M059J (cell line): ENCODE measurements at places on chromosomes 12 and 14. TPM values are rescaled to one million over a fixed set of nuclear protein-coding genes. Genes with fewer than 3 reads are reported as not detected.

The ALDH1L2 gene
- total RNA-seq, result 0.27 and 1.4 TPM in 2 replicates

The SPIC gene
- not detected in 2 replicates for total RNA-seq

The CLEC14A gene
- 0.20 TPM in 1 of 2 replicates, not detected in the other for total RNA-seq

The SERPINA1 gene
- total RNA-seq, result 5.6 and 8.3 TPM in 2 replicates

The CNIH1 gene
- 207 and 427 TPM in 2 replicates for total RNA-seq

The FOXJ2 gene
- total RNA-seq, result 6.7 and 13.8 TPM in 2 replicates

The PTPRQ gene
- total RNA-seq, result 0.22 and 0.27 TPM in 2 replicates

DNA sequence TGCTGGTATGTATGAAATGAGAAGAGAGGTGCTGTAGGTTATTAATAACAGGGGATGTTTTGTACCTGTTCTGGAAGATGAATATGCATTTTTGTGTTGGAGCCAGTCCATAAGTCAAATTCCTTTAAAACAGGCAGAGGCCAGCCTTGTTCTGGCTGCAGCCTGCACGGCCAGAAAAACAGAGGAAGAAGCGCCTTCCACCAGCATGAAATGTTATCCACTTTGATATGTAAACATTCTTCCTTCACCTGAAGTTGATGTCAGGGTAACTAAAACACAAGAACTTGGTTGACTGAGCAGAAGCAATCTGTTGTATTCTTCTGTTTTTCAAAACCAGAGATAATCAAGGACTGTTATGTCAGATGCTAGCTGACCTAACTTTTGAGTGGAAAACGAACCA, 237.9 kb upstream of the PLEKHG7 start:
- no peak for DNase-seq

GRCh38 chr14:89489761-89490437, 72.9 kb upstream of the FOXN3 start:
- DNase-seq, result no peak

DNA sequence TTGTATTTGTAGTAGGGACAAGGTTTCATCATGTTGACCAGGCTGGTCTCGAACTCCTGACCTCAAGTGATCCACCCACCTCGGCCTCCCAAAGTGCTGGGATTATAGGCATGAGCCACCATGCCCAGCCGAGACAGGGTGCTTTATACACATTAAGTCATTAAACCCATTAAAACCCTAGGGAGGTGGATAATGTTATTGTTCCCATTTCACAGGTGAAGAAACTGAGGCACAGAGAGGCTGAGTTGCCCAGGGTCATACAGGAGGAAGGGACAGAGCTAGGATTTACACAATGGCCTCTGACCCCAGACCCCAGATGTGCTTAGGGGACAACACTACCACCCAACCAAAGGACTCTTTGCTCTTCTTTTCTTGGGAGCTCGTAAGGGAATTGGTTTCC, 51.0 kb upstream of the RIN3 start:
- no peak for DNase-seq

DNA sequence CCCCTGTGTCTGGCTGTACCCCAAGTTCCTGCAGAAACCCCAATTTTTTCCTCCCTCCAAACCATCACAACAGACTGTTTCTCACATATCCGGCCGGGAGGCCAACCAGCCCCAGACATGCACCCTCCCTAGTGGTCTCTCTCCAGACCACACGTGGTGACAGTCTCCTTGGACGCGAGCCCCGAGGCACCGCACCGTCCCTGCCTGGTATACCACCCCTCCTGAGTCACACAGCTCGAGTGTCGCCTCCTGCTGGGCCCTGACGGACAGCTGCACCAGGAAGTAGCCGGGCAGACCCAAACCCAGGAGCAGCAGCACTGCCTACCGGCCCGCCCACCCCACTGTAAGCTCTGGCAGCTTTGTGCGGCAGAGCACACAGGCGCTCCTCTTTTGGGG, 97.4 kb downstream of the RFLNA start:
- DNase-seq, result peak; percentile 85

GRCh38 chr12:71432936-71433335, 6.7 kb upstream of the LGR5 start:
- peak; percentile 17 for DNase-seq

- no peak for DNase-seq
Measured at GRCh38 chr12:56389412-56389811, 26.8 kb upstream of the APOF start.

GRCh38 chr12:132427174-132427768, 62.7 kb upstream of the FBRSL1 start:
- DNase-seq, result no peak

DNA sequence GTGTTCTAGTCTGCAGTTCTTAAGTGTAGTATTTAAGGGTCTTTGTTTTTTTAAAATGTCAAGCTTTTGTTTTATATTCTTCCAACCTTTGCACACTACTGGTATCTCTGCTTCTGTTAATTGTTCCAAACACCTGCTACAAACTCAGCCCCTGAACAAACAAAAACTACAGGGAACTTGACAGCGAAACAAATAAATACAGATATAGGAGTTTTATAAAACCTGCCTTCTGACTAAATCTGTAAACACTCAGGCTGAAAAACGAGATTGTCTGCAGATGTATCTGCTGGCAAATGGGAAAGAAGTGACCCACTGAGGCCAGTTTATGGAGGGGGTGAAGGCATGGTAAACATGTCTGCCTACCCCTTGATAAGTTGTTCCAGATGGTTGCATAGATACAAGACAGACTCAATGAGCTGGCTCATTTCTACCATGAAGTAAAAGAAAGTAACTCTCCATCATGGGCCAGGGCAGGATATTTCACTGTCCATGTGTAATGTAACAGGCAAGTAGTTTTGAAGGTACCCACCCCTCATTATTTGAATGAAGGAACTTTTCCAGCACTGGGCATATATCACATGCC, 75.6 kb downstream of the LMO3 start:
- no peak for DNase-seq

GRCh38 chr12:9667403-9668160, 1.9 kb upstream of the CLEC2D start:
- DNase-seq, result no peak

DNA sequence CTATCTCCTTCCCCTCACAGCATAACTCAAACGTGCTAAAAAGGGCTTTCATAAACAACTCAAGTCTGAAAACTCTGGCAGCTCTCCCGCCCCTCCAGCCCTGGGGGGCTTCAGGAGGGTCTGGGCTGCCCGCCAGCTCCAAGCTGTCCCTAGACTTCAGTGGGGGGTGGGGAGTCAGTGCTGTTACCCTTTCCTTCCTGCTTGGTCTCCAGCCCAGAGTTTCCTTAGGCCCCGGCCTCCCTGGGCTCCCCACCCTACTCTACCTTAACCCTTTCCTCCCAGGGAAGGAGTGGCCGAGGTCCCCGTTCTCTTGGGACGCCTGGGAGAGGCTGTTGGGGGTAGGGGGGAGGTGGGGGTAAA, 530 bp upstream of the NYNRIN start:
- DNase-seq, result no peak

DNA sequence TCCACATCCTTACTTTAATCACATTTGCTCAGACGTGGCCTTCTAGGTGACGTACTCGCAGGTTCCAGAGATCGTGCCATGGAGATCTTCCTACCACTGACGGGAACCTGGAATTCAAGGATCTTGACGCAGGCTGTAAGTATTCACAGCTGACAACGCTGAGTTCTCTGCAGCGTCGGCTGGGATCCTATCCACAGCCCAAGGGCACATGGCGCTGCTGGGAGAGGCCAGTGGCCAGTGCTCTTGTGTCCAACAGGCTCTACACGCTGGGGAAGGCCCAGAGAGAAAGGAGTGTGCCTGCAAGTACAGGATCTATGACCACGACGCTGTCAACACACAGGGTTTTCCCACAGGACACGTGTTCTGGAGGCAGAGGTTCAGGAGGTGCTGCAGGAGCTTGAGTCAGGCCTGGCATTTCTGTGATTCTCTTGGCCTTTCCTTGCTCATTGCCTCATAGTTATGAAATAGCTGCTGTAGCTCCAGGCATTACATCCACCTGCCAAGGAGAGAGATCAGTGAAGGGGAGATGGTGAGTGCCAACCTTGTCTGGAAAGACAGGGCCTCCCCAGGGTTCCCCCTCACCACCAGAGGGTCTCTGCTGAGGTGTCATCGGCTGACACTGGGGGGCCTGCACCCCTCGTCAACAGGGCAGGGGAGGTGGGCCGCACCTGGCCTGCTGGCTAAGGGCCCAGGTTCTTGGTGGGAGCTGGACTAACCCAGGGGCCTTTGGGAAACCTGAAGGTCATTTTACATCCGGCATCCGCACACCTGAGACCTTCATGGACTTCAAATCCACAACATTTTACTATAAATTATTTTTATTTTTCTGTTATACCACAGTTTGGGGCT, 21.3 kb downstream of the LRCOL1 start:
- no peak for DNase-seq

DNA sequence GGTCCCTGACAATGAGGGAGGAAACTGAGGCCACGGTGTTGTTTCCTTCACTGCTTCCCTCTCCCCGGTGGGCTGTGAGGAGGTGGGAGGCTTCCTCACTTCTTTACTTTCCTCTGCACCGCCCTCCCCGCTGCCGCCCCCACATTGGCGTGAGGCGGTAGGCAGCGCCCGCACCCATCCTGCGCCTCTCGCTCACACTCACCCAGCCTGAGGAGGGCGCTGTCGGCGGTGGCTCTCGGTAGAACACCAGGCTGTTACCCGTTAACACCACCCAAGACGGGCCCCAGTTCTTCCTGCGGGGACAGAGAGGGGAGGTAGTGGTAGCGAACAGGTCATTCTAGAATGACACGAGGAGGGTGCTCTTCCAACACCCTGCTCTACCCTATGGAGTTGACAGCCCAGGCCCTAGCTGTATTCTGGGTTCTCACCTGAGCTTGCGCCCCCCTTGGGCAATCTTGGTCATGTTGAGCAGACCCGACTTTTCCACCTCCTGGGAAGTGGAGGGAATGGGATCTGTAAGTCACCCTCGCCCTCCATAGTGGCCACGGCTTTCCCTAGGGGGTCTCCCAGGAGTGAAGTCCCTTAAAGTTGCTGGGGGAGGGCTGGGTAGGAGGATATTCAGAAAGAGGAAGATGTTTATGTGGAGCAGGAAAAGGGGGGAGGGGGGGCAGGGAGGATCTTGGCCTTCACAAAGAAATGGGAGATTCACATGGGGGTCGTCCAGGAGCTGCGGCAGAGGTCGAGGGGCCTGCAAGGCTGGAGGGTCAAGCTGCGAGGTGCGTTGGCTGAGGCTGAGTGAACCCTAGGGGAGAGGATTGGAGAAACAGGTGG, 3.3 kb downstream of the ARHGAP9 start:
- DNase-seq, result no peak

DNA sequence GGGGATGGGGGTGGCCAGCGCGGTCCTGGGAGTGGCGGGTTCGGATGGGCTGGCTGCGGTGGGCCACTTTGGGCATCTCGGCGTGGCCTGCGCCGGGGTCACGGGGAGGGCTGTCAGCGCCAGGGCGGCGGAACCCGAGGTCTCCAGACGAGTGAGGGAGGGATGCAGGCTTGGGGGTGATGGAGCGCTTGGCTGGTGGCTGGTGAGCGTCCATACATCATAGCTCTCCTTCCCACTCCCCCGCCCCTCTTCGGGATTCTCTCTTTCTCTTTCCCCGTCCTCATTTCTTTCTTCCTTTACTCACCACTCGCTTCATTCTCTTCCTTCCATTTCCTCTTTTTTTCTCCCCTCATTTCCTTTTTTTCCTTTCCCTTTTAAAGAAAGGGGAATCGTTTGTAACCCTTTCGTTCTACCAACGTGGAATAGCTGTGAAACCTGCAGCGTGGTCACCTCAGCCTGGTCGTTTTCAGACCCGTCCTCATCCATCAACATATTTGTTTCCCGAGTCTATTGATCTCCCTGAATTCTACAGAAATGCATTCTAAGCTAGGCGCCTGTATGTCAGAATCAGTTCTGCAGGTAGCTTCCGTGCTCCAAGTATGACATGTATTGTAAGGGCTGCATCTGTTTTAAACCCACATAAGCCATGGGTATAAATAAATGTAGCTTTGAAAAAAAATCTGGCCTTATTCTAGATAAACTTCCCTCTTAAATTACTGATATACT, 260.3 kb upstream of the E2F7 start:
- no peak for DNase-seq

GRCh38 chr14:97390096-97390724, 593.0 kb downstream of the VRK1 start:
- DNase-seq, result no peak

DNA sequence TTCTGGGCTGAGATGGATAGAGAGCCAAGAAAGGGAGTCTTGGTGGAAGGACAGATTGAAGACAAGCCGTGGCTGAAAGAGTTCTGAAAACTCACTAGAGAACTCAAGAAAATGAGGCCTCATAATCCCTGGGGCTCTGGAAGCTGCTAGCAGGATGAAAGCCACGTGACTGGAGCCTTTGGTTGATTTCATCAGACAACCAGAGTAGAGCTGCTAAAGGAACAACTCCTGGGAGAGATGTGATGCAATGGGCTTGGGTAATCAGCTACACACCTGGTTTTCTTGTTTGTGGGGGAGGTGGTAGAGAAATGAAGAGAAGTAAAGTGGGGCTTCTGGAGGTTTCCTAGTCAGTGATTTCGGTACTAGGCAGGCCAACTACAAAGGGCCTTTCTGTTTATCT, 13.4 kb downstream of the CSRNP2 start:
- DNase-seq, result no peak

GRCh38 chr14:31122098-31122611, 85.4 kb downstream of the HECTD1 start:
- no peak for DNase-seq

DNA sequence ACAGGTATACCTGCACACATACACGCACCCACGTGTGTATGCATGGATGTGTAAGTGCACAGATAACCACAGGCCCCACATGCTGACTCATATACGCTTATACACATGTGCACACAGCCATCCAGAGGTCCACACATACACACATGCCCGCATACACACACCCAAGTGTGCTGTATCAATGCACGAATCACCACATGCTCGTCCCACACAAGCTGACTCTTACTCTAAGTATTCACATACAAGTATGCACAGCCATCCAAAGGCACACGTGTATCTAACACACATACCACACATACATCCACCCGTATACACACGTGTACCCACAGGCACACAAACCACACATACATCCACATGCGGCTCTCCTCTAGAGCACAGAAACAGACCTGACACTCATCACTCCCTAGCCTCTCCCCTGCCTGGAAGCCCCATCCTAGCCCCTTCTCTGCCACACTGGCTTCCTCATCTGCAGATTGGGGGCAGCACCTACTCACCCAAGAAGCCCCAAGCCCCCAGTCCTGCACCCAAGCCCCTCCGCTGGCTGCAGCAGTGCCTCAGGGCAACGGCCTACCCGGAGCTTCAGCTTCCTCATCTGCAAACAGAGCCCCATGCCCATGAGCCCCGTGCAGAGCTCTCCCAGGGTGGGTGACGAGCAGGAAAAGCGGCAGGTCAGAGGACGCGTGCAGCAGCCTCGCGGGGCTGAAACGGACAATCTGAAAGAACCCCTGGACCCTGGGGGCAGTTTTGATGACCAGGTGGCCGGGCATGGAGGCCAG, 105.4 kb downstream of the NCOR2 start:
- DNase-seq, result no peak
